ENCODE measurements at places on chromosomes 1 and 21.

DNA sequence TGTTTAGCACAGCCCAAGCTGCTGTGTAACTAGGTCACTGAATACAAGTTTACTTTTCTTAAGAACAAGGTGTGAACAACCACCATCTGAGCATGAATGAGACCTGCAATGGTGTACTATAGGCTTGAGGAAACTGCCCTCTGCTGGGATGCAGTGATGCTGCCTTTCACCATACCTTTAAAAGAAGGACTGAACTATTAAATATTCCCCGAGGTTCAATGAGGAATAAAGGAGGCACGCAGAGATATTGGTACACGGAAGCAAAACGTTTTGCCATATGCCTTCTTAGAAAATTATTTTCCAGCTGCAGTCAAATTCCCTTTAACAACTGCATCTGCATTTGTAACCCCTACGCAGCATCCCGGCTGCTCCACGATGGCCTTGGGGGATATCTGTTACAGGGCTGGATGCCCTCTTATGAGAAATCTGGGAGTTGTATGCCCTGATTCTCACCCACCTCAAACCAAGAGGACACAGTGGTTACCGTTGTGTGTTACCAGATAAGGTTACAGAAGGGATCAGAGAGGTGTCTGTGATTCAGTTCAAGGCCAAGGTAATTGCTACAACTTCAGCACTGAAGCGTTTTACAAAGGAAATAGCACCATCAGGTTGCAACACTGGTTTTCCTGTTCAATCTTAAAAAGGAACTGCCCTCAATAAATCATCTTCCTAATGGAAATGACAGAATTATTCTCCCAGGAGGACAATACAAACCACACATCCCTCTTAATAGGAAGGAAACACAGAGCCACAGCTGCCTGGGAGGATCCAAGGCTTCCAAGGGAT, 470.5 kb downstream of the LTN1 start:
- no peak for DNase-seq

GRCh38 chr1:8164670-8165069, 138.6 kb upstream of the ERRFI1 start:
- DNase-seq = no peak

DNA sequence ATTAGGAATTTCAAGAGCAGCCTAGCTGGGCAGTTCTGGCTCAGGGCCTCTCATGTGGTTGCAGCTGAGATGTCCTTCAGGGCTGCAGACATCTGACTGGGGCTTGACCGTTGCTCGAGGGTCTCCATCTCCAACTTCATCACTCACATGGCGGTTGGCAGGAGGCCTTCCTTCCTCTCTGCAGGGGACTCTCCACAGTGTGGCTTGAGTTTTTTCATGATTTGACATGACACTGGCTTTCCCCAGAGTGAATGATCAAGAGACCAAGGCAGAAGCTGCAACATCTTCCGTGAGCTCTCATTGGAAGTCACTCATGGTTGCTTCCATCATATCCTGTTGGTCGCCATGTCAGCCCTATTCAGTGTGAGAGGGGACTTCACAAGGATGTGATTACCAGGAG, 74.6 kb downstream of the RUNX3 start:
- DNase-seq = no peak

GRCh38 chr1:65940126-65940525, 147.4 kb downstream of the PDE4B start:
- DNase-seq = no peak

GRCh38 chr1:3889936-3890335, 10.1 kb downstream of the C1orf174 start:
- DNase-seq = no peak

DNA sequence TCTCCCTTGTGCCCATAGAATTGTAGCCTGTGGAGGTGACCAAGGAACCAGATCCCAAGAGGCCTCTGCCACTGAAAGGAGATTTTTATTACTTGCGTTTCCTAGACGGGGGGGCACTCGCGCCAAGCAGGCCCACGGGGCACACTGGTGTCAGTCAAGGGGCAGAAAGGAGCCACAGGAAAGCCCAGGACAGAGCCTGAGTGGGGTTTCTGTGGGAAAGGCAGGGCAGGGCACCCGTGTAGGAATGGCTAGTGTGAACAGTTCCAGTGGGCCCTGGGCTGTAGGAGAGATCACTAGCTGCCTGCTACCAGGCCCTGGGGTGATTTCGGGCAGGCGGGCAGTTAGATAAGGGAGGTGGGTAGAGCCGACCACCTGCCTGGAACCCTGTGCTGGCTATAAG, 70.8 kb downstream of the ADARB1 start:
- no peak for DNase-seq
